ENCODE measurements at places on chromosomes 7 and 10. TPM values are rescaled to one million over a fixed set of nuclear protein-coding genes. Genes with fewer than 3 reads are reported as not detected.

The SHH gene
- total RNA-seq: not detected

DNA sequence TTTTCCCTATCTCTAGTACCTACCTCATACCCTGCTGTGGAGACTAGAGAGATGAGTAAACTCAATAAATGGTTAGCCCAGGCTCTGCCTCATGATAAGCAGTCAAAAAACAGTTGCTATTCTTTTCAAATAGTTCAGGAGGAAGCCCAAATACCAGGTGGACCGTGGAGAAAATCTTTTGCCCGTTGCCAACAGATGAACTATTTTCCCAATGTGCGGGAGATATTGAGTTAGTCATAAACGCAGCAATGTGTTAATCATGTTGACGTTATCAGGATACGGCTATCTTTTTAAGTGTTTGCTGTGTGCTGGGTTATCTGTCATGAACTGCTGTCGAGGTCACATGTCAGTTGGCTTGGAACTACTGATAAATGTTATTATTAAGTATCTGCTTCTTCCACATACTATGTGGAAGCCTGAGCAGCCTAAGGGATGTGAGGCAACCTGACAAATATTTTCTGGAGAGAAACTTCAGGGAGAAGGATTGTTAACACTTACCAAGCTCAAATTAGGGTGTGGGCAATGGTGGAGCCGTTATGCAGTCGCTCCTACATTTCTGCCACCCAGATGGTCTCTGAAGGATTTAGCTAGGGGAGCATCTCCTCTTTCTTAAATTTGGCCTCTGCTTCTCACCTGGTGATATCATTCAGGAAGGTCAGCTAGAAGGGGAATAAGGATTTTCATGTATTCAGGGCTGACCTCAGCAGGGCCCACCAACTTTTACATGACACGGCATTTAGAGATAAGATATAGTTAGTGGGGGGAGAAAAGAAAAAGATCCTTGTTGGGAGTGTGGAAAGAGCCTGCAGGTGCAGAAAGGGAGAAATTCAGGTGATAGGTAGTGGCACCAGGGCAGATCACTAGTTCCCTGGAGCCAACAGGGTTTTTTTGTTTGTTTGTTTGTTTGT is 33.5 kb upstream of the SLC26A3 start:
- H3K27me3 ChIP-seq: no peaks in the 10 kb centered on the region
- H3K36me3 ChIP-seq: no peaks in the 10 kb centered on the region
- no peaks in the 10 kb centered on the region for H3K4me1 ChIP-seq
- no peak for DNase-seq
- no peak overlapping the region for H3K27ac ChIP-seq
- H3K4me3 ChIP-seq: no peak overlapping the region

GRCh38 chr7:1058821-1059199 is 14.5 kb downstream of the GPR146 start:
- H3K27ac ChIP-seq: no peak overlapping the region
- no peaks in the 10 kb centered on the region for H3K36me3 ChIP-seq
- DNase-seq: no peak
- peaks cover 13% of the 10 kb centered on the region for H3K4me1 ChIP-seq
- no peaks in the 10 kb centered on the region for H3K27me3 ChIP-seq
- H3K4me3 ChIP-seq: no peak overlapping the region

DNA sequence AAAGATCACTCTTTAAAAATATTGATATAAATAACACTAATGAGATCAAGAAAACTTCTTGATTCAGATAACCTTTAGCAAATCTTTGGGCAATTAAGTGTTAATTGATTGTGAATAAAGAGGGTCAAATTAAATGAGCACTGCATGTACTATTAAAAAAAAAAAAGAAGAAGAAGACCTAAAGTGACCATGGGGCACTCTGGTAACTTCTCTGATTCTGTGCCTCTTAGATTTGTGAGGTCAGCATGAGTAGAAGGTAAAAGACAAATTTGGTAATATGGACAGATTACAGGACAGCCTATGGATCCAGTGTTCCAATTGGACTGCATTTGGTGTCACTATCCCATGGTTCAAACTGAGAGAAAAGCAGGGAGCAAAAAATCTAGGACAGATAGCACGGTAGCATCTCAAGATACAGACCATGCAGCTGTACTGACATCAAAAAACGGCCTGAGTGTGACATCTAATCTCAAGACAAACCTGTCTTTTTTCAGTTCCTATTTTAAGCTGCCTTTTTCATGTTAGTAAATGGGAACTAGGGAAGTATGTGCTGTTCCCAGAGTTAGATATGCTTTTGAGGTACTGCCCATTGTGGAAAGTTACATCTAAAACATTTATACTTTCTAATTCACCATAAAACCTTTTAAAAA is 128.0 kb downstream of the KCND2 start:
- H3K36me3 ChIP-seq: no peaks in the 10 kb centered on the region
- H3K27ac ChIP-seq: no peak overlapping the region
- no peak for DNase-seq
- H3K4me3 ChIP-seq: no peak overlapping the region

DNA sequence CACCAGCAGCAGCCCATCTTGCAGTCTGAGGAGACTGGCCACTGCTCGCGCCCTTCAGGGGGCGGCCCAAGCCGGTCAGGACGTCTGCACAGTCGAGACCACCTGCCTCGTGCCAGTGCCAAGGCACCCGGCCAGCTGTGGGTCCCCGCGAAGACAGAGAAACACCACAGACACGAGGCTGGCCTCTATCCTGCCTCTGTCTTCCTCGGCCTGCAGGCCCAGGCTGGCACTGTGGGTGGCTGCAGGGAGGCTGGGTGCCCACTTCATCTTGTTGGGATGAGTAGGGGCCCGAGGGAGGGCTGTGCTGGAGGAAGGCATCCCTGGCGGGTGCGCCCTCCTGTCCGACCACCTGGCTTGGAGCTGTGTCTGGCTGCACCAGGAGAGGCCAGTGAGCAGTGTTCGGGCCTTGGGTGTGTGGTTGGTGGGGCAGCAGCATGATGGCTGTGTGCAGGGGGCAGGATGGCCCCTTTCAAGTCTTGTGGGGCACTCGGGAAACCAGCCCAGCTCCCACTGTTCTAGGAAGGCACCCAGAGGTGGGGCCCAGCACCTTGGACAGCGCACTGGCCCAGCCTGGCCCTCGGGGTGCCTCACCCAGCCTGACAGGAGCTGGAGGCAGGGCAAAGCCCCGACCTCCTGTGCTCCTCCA is 7.3 kb downstream of the DPYSL4 start:
- no peak overlapping the region for H3K27ac ChIP-seq
- no peaks in the 10 kb centered on the region for H3K36me3 ChIP-seq
- no peaks in the 10 kb centered on the region for H3K4me1 ChIP-seq
- DNase-seq: peak; percentile 71
- H3K27me3 ChIP-seq: no peaks in the 10 kb centered on the region

DNA sequence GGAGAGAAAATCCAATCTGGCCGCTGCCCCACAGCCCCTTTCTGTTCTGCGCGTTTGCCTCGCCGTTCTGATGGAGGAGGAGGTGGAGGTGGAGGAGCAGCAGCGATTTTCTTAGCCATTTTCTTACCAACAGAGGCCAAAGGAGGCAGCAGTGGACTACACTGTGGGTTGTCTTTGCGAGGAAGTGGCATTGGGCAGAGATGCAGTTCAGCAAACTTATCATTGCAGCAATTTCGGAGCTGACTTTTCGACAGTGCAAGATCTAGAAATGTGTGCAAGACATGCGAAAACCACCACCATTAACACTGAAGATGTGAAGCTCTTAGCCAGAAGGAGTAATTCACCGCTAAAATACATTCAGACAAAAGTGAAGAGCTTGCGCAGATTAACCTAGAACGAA is 1.9 kb upstream of the ARL4A start:
- no peaks in the 10 kb centered on the region for H3K27me3 ChIP-seq
- peak; percentile 43 for DNase-seq
- H3K27ac ChIP-seq: no peak overlapping the region
- H3K4me3 ChIP-seq: no peak overlapping the region
- H3K36me3 ChIP-seq: no peaks in the 10 kb centered on the region

DNA sequence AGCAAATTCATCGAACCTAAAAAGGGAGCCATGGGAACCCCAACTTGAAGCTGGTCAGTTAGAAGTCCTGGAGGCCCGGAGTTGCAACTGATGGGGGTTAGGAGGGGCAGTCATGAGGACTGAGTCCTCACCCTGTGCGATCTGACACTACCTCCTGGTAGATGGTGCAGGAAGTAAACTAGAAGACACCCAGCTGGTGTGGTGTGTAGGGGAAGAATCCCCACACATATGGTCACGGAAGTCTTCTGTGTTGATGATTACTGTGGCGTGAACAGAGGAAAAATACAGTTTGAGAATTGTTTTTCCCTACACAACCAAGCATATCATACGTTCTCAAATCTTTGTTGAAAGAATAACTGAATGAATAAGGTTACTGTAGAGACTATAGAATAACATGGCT is 164.6 kb upstream of the KCTD7 start:
- H3K36me3 ChIP-seq: 0 out of 2 replicates have a peak, but pooled peaks cover 4% of the 10 kb centered on the region
- DNase-seq: no peak
- H3K4me1 ChIP-seq: peaks cover 13% of the 10 kb centered on the region

The VWA2 gene
- not detected for total RNA-seq

The OGDHL gene
- total RNA-seq: 0.75 TPM

The GPRIN2 gene
- not detected for total RNA-seq

GRCh38 chr7:5613607-5614006 is 167.9 kb downstream of the RNF216 start:
- DNase-seq: no peak
- H3K36me3 ChIP-seq: no peaks in the 10 kb centered on the region
- H3K4me3 ChIP-seq: no peak overlapping the region
- H3K27me3 ChIP-seq: no peaks in the 10 kb centered on the region

DNA sequence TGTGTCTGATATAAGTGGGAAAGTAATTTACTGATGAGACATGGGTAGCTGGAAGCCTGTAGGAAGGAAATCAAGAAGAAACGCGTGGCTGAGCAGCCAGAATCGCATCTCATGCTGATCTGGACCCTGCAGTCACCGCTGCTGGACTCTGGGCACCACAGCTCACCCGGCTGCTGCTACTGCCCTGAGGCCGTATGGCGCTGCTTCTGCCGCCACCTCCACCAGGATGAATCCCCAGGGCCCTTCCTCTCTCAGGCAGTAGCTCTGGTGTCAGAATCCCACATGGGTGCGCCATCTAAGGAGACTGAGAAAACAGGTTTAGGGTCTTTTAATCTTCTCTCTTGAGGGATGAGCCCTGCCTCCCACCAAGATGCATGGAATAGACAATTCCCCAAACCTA is 70.3 kb upstream of the AGK start:
- no peaks in the 10 kb centered on the region for H3K27me3 ChIP-seq
- no peak overlapping the region for H3K4me3 ChIP-seq
- H3K4me1 ChIP-seq: no peaks in the 10 kb centered on the region
- no peaks in the 10 kb centered on the region for H3K36me3 ChIP-seq

GRCh38 chr10:33421789-33422462 is 87.5 kb upstream of the NRP1 start:
- no peaks in the 10 kb centered on the region for H3K36me3 ChIP-seq
- no peak overlapping the region for H3K4me3 ChIP-seq
- no peak overlapping the region for H3K27ac ChIP-seq
- H3K27me3 ChIP-seq: no peaks in the 10 kb centered on the region

The CPEB3 gene
- total RNA-seq: 3.0 TPM

DNA sequence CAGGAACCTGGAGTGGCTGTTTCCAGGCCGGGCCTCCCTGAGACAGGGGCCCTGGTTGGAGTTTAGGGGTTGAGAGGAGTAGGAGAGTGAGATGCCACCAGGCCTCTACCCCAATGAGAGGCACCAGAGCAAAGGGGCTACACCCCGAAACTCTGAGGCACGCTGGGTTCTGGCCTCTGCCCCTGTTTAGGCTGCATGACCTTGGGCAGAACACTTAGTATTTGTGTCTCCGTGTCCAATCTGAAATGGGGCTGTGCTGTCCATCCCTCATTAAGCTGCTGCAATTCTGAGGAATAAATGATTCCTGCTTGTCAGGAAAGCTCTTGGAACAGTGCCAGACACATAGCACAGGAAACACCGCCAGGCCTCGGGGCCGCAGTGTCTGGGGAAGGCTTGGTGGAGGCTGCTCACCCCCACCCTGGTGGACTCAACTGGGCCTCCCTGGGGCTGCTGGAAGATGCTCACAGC is 40.5 kb upstream of the SAMD8 start:
- H3K4me3 ChIP-seq: no peak overlapping the region
- H3K27me3 ChIP-seq: no peaks in the 10 kb centered on the region
- H3K36me3 ChIP-seq: no peaks in the 10 kb centered on the region
- H3K4me1 ChIP-seq: no peaks in the 10 kb centered on the region
- DNase-seq: no peak

- H3K4me3 ChIP-seq: no peak overlapping the region
- no peak overlapping the region for H3K27ac ChIP-seq
- H3K27me3 ChIP-seq: no peaks in the 10 kb centered on the region
- peaks cover 27% of the 10 kb centered on the region for H3K4me1 ChIP-seq
- H3K36me3 ChIP-seq: no peaks in the 10 kb centered on the region
Measured at GRCh38 chr7:133268355-133268754, 15.5 kb downstream of the EXOC4 start.

GRCh38 chr10:118769898-118770600 is 15.3 kb upstream of the CACUL1 start:
- no peak overlapping the region for H3K4me3 ChIP-seq
- no peak for DNase-seq
- no peaks in the 10 kb centered on the region for H3K36me3 ChIP-seq
- H3K27ac ChIP-seq: no peak overlapping the region

The TAS2R41 gene
- not detected for total RNA-seq

GRCh38 chr10:14063531-14064285 is 267.0 kb downstream of the FRMD4A start:
- no peak for DNase-seq
- no peaks in the 10 kb centered on the region for H3K36me3 ChIP-seq
- H3K4me3 ChIP-seq: no peak overlapping the region
- H3K27ac ChIP-seq: no peak overlapping the region
- H3K27me3 ChIP-seq: no peaks in the 10 kb centered on the region

GRCh38 chr10:95247200-95247880 is 43.5 kb downstream of the PDLIM1 start:
- no peak overlapping the region for H3K4me3 ChIP-seq
- no peak for DNase-seq

The MYPN gene
- not detected for total RNA-seq

DNA sequence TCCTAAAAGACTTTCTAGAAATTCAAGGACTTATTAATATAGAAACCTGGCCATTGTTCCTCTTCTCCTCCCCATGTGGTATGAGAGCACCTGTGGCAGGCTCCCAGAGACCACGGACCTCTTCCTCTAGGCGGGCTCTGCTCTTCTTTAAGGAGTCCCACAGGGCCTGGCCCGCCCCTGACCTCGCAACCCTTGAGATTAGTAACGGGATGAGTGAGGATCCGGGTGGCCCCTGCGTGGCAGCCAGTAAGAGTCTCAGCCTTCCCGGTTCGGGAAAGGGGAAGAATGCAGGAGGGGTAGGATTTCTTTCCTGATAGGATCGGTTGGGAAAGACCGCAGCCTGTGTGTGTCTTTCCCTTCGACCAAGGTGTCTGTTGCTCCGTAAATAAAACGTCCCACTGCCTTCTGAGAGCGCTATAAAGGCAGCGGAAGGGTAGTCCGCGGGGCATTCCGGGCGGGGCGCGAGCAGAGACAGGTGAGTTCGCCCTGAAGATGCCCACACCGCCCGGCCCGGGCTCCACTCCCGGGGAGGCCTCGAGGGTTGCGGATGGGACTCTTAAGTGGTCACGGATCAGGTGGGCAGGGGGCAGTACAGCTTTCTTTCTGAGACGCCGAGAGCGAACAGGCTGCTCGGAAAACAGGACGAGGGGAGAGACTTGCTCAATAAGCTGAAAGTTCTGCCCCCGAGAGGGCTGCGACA is at the start of gene SLC26A4:
TSS of gene SLC26A4 (plus strand) at position 448 of the 700 bp plus-strand sequence. CDS start 814 bp downstream, outside the sequence.
- peaks cover 18% of the 10 kb centered on the region for H3K4me1 ChIP-seq
- H3K27ac ChIP-seq: no peak within 1 kb of the TSS
- peak within 1 kb of the TSS; percentile 25 for H3K4me3 ChIP-seq
- peak; percentile 62 for DNase-seq

Measured in Karpas-422 (cell line).